T-helper 1 cell (primary cell): ENCODE measurements at places on chromosomes 1 and 21.

DNA sequence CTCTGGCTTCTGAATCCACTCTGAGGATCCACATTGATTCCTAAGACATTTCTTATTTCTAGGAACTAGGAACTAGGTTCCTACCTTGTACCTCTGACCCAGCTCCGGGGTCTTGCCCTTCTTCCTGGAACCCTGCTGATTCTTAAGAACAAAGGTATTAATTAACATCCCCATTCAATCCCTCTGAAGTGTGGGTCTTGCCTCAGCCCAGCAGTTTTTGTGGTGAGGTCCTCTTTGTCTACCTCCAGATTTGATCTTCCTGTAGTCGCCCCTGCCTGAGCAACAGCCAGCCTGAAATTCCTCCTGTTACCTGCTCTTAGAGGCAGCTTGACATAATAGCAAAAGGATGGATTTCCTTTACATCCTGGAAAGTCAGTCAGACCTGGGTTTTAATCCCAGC, 46.7 kb upstream of the CAMK1G start:
- no peak for DNase-seq

- DNase-seq, result no peak
Observed at GRCh38 chr1:69523461-69523860, 44.3 kb upstream of the LRRC7 start.

DNA sequence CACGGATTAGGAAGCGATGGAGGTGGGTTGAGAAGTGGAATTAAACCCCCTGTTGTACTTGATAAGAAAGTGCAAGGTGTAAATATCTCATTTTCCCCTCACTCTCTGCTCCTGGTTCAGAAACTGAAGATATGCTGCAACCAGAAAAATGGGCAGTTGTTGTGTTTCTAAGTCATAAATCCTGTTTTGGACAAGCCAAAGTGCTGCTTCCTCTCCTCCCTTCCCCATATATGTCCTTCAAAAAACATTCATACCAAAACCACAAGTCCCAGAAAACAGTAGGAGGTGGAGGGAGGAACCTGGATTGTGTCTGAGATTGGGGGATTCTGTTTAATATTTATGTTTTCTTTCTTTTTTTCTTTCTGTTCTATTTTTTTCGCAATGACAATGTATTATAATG, 13.6 kb upstream of the ZNF362 start:
- DNase-seq, result no peak

- DNase-seq, result no peak
Observed at GRCh38 chr1:119778886-119779560, 10.3 kb upstream of the HMGCS2 start.
